Right ventricle myocardium superior (tissue), 1 donor: ENCODE measurements at places on chromosomes 7 and 10. TPM values are rescaled to one million over a fixed set of nuclear protein-coding genes. Genes with fewer than 3 reads are reported as not detected.

DNA sequence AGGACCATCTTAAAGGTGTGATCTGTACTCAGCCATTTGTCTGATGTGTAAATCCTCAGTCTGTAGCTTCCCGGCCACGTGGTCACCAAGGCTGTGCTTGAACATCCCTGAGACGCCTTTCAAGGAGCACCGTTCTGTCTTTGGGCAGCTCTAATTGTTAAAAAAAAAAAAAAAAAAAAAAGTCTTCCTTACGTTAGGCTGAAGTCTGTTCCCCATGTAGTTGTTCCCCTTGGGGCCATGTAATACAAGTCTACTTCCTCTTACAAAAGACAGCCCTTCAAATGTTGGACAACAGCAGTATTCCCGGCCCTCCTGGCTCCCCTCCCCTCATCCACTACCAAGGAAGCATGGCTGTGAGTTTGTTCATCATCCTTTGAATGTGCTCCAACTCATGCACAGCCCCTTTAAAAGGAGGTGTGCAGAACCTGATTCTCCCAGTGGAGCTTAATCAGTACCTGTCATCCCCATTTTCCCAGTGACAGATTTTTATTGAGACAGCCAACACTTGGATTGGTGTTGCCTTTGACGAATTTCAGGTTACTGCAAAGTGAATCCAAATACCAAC, 392.2 kb upstream of the GALNT17 start:
- DNase-seq, result no peak

FZD8 gene
- total RNA-seq, result 6.6 TPM

DNA sequence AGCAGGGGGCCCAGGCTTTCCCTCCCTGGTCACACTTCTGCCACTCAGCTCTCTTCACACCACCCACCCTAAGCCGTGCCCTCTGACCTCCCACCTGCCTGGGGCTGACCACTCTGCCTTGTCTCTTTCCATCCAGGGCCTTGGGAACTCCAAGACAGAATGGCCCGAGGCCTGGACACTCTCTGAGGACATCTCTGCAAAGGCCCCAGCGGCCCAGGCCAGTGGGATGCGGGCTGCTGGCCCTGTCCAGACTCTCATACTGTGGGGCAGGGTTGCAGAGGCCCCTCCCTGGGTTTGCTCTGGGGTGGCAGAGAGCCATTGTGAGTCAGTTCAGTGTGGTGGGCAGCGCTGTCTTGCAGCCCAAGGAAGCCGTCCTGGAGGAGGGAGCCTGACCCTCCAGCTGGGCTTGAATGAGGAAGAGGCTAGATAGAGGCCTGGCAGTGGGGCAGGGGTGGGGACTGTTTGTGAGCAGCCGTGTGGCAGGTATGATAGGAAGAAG, 39.9 kb upstream of the RABGEF1 start:
- no peak for DNase-seq

DNA sequence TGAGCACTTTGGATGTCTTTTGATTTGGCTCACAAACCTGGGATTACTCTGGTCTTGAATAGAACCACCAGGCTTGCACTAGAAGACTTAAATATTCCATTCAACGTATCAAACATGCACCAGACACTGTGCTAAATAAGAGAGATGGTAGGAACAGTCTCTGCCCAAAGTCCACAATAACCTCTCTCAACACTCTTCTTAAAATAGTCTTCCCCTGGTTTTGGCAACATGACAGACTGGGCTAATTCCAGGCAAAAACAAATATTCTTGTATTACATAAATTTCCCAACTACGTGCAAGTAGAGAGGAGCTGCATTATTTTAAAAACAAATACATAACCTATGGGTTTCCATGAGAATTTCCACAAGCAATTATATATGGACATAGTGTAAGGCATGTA, 64.8 kb upstream of the PAPSS2 start:
- DNase-seq, result no peak

GRCh38 chr10:35452171-35452570, 115.9 kb downstream of the CCNY start:
- DNase-seq, result no peak

DNA sequence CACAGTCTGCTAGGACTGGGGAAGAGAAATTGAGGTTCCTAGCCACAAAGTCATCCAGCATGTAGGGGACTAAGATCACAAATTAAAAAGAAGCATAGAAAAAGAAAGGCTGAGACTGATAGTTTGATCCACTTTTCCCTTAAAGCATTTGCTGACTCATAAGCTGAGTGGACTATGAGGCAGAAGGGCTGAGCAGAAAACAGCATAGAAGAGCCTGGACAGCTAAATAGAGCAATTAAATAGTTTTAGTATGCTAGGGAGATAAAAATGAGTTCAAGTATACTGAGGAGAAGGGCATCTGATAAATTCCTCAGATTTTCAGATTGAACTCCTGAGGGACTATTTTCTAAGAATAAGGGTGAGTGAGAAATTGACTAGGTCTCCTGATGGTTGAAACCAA, 155.9 kb upstream of the EGR2 start:
- DNase-seq, result no peak
